ENCODE measurements at places on chromosomes 16 and 17.

- no peak for DNase-seq
Measured at GRCh38 chr17:20263595-20263994, 203.7 kb downstream of the LGALS9B start.

- no peak for DNase-seq
Measured at GRCh38 chr17:27596566-27597187, 34.3 kb upstream of the LGALS9 start.

- DNase-seq = no peak
Measured at GRCh38 chr16:84024854-84025253, 17.7 kb downstream of the SLC38A8 start.

GRCh38 chr16:87366288-87366687, 17.3 kb downstream of the FBXO31 start:
- no peak for DNase-seq

GRCh38 chr17:17391668-17392370, 85.0 kb upstream of the MED9 start:
- peak; percentile 35 for DNase-seq

DNA sequence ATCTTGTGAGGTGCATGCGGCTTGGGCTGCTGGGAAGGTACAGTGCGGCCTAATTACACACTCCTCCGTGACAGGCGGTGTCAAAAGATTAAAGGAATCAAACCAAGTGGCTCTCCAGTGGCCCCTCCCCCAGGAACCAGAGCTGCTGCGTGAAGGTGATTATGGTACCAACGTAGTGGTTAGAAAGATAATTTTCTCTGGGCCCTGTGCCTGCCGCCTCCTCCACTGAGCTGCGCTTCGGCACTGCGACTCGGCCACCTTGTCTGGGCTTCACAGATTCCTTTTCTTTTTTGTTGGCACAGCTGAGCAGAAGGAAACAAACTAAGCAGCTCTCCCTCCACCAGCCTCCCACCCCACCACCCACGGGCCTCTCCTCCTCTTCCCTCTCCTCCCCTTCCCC, 113.2 kb upstream of the SDK2 start:
- DNase-seq = no peak

DNA sequence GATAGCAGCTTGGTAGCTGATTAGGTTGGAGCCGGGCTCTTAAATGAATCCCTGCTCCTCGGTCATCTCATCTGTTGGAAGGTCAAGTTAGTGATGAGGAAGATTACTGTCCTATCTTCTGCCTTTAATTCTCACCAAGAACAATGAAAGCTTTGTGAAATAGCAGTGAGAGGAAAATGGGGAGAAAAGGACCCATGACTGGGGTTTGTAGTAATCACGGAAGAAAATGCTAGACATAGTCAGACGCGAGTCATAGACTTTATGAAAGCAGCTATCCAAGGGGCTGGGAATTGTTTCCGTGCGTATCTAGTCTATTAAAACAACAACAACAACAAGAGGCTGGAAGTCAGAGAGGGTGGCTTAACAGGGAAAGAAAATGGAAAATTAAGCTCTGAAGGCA, 18.3 kb downstream of the PIK3R5 start:
- DNase-seq = no peak

- DNase-seq = no peak
Measured at GRCh38 chr17:72972263-72972951, 120.1 kb downstream of the SLC39A11 start.

DNA sequence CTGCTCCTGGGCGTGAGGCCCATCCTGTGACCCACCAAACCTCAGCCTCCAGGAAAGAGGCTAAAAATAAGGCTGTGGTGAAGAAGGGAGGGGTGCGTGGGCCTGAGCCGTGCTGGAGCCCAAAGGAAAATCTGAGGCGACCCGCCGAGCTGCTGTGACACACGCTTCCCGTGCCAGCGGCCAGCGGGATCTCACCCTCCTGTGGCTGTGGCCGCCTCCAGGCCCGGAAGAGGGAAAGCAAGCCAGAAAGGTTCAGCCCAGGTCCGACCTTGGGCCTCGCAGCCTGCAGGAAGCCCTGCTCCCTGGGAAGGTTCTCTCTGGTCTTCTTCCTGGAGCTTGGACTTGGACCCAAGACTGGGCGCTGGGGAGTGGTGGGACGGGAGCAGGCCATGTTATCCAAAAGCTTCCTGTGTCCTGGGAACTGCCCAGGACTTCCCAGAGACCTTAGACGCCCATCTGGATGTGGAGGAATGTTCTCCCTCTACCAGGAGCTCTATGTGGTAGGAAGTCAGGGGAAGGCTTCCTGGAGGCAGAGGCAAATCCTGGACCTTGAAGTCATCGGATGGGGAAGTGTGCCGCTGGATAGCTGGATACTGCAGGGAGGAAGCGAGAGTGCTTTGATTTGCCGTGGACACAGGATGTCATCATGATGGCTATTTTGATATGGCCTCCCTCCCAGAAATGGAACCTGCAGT, 11.4 kb downstream of the SPNS2 start:
- no peak for DNase-seq

DNA sequence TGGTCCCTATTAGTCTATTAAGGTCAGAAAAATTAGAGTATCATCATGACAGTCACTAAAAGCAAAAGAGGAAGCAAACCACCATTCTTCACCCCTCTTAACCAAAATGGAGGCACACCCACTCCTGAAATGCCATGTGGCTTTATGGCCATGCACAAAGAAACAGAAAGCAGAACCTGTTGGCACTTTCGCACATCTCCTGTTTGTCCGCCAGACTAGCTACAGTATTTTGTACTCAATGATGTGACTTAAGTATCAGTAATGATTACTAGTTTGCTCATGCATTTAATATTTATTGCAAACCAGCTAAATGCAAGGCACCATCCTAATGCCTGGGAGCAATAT, 70.2 kb upstream of the GNAO1 start:
- peak; percentile 16 for DNase-seq

GRCh38 chr17:60134396-60135150, 15.2 kb upstream of the CA4 start:
- no peak for DNase-seq

DNA sequence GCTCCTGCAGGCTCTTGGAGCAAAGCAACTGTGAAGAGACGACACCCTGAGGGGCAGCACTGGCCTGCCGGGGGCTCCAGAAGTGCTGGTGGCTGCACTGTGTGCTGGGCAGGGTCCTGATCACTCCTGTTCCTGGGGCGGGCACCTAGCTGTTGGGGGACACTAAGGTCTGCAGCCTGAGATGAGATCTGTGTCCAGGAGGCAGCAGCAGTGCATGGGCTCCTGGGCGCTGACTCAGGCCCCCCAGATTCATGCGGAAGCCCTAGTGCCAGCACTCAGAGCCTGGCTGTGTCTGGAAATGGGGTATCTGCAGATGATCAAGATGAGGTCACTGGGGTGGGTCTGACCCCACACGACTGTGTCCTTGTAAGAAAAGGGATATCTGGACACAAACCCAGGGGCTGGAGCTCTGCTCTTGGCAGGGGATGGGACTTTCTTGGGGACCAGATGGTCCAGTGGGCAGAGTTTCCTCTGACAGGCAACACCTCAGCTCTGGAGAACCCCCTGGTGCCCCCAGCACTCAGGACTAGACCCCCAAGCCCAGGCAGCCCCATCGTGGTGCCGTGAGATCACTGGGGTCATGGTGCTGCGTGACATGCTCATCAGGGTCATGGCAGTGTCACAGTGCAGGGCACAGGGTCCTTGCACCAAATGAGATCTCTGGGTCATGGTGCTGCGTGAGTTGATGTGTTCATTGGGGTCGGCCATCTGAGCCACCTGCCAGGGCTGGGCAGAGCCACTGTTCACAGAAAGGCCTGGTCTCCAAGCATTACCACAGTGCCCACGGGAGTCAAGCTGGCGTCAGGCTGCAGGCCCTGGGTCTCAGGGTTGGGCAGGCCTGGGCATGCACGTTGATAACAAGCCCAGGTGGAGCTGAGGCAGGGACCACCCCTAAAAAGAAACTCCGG, 9.5 kb downstream of the FAAP100 start:
- DNase-seq = no peak

DNA sequence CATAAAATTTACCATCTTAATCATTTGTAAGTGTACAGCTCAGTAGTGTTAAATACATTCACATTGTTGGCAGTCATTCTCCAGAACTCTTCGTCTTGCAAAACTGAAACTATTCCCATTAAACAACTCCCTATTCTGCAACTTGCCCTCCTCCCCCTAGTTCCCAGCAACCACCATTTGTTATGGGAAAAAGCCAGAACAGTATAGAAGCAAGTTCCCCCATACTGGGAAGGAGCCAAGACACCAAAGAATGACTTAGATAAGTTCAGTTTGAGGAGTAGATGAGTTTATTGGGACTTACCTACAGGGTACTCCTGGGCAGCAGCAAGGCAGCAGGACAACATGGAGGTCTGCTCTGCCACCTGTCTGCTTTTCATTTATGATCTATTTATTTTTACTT, 39.3 kb upstream of the TEKT1 start:
- no peak for DNase-seq

DNA sequence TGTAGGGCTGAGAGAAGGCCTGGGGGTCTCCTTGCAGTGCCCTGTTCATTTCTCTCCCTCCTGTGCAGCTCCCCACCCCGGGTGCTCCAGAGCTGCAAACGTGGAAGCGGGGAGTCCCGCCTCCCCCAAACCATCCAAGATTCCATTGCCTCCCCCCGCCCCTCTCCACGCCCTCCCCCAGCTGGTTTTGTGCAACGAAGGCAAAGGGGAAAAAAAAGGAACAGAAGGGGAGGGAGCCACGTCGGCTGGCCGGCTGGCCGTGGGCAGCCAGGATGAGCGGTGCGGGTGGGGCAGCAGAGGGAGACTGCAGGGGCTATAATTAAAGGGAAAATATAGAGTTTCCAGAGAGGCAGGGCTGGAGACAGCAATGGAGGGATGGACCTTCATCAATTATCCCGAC, 1.7 kb upstream of the COL1A1 start:
- no peak for DNase-seq

DNA sequence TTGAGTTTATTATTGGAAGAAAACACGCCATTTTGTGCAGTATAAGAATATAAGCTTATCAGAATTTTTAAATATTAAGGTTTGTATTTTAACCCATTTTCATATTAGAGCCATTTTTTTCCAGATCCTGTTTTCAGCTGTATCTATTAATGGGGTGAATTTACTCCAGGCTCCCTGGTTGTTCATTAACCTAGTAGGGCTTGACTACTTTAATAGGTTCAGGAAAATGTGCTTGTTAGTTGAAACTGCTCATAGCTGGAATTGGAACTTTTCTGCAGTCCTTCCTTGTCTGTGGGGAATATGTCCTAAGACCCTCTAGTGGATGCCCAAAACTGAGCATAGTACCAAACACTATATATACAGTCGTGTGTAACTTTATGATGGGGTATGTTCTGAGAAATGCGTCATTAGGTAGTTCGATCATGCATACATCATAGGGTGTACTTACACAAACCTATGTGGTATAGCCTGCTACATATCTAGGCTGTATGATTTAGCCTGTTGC, 28.0 kb downstream of the NFAT5 start:
- DNase-seq = no peak

GRCh38 chr16:56488035-56488434, 31.8 kb downstream of the BBS2 start:
- DNase-seq = no peak

GRCh38 chr17:39744075-39744835, 6.5 kb downstream of the GRB7 start:
- no peak for DNase-seq

DNA sequence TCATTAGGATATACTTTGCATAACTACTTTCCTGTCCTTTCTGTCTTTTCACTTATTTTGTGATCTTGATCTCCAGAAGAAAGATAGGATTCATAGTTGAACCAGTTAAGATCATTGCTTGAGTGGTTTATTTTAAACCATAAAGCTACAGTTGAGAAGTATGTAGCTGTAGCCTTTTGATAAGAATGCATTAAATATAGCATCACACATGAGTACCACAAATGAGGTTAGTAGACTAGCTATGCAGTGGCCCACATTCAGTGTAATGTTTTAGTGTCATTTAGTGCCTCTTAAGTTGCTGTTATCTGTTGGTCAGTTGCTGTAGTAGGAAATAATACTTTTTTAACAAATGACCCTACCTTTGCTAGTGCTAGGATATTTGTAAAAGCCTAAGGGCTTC, 1.3 kb downstream of the NLK start:
- no peak for DNase-seq

- DNase-seq = no peak
Measured at GRCh38 chr16:85950136-85950918, 51.4 kb downstream of the IRF8 start.

- no peak for DNase-seq
Measured at GRCh38 chr16:1647856-1648255, 30.2 kb upstream of the JPT2 start.

DNA sequence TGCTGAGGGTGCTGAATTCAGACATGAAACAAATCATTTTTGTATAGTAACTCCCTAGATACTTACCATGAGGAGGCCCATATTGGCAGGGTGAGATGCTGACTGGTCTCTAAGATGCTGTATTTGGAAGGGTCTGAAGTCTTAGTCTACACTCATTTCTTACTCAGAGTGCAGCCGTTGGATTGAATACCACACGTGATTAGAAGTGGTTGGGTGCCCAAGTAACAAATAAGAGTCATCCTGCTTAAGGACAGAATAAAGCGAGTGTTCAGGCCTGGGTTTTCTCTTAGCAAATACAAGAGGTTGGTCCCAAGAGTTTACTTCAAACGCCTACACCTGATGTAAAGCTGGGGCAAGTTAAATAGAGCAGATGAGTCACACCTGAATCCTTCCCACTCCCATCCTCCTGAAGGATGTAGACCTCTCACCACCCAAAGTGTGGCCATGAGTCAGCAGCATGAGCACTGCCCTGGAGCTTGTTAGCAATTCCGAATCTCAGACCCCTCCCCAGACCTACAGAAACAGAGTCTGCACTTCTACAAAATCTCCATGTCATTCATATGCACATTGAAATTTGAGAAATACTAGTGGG, 284.6 kb upstream of the CDH5 start:
- DNase-seq = no peak

DNA sequence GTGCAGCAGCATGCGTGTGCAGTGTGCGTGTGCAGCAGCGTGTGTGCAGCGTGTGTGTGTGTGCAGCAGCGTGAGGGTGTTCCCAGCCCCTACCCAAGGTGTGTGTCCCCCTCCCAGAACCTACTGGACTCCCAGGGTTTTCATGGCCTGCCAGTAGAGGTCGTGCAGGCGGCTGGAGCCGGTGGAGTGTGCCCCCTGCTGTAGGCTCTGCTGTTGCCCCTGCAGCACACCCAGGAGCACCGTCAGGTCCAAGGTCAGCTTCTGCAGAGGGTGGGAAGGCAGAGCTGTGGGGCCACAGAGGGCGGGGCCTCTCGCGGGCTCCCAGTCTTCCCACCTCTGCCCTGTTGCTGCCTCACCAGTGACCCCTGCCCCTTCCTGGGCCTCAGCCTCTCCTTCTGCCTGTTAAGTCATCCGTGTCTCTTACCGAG, 14.9 kb downstream of the MYBBP1A start:
- no peak for DNase-seq

GRCh38 chr17:44912763-44913544, 2.3 kb downstream of the GFAP start:
- DNase-seq = no peak

- DNase-seq = no peak
Measured at GRCh38 chr16:8552487-8553221, 37.7 kb downstream of the TMEM114 start.

DNA sequence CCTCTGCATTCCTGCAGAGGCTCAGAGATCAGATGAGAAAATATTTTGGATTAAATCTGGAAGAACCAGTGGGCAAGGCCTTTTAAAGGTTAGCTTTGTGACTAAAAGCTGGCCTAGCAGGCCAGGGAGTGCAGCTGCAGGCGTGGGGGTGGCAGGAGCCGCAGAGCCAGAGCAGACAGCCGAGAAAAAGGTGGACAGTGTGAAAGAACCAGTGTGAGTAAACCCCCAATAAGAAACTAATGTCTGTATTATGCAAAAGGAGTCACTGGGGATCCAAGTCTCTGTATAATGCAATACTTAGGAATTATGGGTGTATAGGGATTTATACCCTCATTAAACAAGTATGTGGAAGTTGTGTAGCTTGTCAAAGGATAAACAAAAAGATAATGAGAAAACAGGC, 21.4 kb upstream of the SPACA3 start:
- no peak for DNase-seq
